ENCODE measurements at places on chromosomes 1 and 21. TPM values are rescaled to one million over a fixed set of nuclear protein-coding genes. Genes with fewer than 3 reads are reported as not detected.

HES3 gene
- polyA plus RNA-seq = 1.8 TPM

SLC25A34 gene
- polyA plus RNA-seq = 4.4 TPM

TESK2 gene
- 4.0 TPM for polyA plus RNA-seq

KIF17 gene
- 9.3 TPM for polyA plus RNA-seq

TFF1 gene
- not detected for polyA plus RNA-seq

LAMC2 gene
- polyA plus RNA-seq = 1.6 TPM

All from spinal cord (tissue), 10 donors.